ENCODE measurements at places on chromosomes 5 and 9.

- no peak for DNase-seq
Observed at GRCh38 chr5:112329419-112330090, 89.5 kb downstream of the EPB41L4A start.

DNA sequence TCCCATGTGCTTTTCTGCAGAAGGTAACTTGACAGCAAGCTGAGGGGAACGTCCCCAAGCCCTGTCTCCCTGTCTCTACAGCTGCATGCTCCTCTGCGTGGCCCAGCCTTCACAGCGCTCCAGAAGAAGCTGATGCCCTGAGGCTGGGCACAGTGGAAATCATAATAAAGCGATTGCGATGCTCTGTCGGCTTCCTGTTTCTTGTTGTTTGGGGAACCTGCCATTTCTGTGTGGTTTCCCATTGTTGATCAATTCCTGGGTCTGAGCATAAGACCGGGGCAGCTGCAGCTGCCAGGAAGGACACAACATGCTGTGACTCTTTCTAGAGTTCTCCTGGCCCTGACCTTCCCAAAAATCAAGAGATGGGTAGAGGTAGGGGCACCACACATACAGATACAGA is 7.2 kb upstream of the DNAJB5 start:
- DNase-seq: no peak

DNA sequence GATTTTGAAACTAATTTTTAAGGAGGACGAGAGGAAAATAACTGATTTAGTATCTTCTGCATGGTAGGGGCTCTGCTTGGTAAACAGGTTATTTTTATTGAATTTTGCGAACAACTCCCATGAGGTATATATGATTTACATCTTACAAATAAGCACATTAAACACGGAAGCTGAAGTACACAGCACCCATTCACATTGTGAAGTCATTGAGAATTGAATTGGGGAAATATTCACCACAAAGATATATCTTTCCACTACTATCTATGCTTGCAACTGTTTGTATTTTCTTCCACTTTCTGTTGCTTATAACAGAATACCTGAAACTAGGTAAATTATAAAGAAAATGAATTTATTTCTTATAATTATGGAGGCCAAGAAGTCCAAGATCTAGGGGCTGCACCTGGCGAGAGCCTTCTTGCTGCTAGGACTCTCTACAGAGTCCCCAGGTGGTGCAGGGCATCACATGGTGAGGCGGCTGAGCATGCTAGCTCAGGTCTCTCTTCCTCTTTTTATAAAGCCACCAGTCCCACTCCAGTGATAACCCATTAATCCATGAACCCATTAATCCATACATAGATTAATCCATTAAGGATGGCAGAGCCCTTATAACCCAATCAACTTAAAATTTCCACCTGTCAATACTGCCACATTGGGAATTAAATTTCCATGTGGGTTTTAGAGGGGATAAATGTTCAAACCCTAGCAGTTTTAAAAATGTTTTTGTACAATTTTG is 79.0 kb upstream of the ZNF608 start:
- no peak for DNase-seq

- DNase-seq: no peak
Observed at GRCh38 chr5:122053181-122054109, 24.6 kb downstream of the LOX start.

DNA sequence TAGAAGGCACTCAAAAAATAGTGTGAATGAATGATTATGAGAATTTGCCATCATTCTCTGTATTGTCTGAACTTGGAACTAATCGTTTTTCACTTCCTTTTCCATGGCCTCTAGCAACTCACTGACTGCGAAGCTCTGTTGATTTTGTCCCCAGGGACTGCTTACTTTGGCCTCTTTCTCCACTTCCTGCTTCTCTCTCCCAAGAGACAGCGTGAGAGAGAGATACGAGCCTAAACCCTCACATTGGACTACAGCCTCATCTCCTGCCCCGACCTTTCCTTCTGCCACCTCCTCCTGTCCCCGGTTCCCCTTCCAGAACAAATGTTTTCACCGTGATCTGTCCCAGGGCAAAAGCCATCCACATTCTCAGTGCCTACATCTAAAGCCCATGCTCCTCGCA is 300.8 kb upstream of the PANK3 start:
- no peak for DNase-seq

GRCh38 chr9:98570663-98571440 is 137.9 kb downstream of the GABBR2 start:
- no peak for DNase-seq

DNA sequence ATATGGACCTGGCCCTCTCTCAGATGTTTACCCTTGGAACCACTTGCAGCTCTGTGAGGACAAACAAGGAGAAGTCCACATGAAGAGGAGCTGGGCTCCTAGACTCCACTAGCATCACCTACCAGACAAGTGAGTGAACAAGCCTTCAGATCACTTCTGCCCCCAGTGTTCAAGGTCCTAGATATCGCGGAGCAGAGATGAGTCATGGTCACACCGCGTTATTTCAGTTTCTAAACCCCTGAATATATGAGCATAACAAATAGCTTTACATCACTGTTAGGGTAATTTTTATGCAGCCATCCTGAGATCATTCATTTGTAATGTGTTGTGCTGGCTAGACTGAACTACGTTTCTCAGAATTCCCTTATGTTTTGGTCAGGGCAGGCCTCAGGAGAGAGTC is 77.0 kb upstream of the DAP start:
- no peak for DNase-seq

DNA sequence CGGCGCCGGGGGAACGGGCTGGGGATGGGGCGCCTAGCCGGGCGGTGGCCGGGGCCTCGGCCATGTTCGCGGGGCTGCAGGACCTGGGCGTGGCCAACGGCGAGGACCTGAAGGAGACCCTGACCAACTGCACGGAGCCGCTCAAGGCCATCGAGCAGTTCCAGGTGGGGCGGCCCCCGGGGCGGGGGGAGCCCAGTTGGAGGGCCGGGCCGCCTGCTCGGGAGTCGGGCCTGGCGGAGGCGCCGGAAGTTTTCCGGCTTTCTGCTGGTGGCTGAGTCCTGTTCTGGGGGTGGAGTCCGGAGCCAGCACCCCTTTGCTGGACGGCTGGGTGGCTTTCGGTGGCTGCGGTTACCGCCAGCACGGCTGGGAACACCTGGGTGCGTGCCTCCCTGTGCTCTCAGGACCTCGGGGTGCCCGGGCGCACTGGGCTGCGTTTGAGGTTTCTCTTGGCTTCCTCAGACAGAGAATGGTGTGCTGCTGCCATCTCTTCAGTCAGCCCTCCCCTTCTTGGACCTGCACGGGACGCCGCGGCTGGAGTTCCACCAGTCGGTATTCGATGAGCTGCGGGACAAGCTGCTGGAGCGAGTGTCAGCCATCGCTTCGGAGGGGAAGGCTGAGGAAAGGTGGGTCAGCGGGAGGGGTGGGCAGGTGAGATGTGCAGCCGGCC is 454 bp downstream of the NELFB start:
- no peak for DNase-seq

DNA sequence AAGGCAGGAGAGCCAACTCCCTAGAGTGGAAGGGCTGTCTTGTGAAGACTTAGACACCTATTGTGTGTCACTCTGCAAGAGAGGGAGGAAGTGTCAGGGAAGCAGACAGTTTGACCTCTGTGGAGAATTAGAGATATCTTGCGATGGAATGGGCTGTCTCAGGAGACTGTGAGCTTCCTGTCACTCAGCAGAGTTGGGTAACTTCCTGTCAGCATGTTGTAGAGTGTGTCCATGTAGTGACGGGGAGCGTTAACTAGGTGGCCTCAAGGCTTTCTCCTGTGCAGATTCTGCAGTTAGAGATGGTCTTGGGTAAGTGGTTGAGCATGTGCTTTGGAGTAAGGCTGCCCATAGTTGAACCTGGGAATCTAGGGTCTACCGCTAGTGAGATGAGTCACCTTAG is 136.5 kb downstream of the KIF4B start:
- no peak for DNase-seq

- DNase-seq: no peak
Observed at GRCh38 chr5:159549046-159549445, 218.8 kb upstream of the IL12B start.

DNA sequence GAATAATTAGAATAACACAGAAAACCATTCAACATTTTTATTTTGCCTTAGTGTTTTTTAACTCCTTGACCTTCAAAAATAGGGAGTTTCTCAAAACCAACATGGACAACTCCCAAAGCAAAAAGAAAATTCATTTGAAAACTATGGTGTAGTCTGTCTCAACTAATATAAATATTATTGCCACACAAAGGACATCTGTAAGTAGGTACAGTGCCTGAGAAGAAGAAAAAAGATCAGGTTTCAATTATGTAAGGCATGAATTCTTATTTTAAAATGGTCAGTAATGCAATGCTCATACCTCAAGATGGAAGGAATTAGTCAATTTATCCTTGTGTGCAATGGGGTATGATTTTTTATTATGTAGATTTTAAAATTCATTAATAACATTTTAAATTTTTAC is 109.6 kb upstream of the CNTLN start:
- no peak for DNase-seq

DNA sequence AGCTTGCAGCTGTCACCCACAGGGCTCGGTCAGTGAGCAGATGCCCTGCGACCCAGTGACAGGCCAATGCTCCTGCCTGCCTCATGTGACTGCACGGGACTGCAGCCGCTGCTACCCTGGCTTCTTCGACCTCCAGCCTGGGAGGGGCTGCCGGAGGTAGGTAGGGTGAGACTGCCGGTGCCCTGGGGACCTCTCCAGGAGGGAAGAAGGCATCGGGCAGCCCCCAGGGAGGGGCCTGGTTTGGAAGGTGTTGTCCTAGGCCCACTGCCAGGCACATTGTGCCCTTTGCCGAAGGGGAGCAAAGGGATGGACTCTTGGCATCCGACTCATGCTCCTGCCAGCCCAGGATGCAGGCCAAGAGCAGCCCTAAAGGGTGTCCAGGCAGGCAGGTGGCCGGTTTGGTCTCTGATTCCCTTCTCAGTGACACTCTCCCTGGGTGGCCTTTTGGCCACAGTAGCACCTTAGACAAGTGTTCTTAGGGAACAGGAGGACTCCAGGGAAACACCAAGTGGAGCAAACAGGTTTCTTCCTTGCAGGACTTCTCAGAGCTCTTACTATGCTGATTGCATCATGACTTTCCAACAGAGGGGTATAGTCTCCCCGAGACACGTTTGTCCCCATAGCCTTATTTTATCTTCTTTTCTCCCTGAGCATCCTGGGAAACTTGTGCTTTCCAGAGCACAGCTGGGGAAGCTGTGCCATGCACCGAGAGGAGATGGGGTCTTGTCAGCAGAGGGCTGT is 28.1 kb upstream of the AIF1L start:
- no peak for DNase-seq

GRCh38 chr9:136944212-136944518 is 373 bp downstream of the FBXW5 start:
- no peak for DNase-seq

DNA sequence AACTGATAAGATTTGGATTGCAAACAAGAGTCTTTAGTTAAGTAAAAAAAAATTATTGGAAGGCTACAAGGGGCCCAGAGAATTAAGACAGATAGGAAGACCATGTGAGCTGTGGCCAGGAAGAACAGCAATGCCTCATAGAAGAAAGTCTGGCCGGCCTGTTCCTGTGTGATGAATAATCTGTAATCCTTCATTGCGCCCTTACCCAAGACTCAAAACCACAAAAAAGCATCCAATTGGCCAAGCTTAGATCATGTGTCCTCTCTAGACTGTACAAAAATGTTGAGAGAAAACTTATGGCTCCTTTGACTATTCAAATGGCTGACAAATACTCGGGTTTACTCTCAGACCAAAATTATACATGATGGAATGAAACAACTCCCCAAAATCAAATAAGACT is 1383.5 kb downstream of the PTPRD start:
- DNase-seq: no peak

- DNase-seq: no peak
Observed at GRCh38 chr5:159547466-159548195, 217.3 kb upstream of the IL12B start.

DNA sequence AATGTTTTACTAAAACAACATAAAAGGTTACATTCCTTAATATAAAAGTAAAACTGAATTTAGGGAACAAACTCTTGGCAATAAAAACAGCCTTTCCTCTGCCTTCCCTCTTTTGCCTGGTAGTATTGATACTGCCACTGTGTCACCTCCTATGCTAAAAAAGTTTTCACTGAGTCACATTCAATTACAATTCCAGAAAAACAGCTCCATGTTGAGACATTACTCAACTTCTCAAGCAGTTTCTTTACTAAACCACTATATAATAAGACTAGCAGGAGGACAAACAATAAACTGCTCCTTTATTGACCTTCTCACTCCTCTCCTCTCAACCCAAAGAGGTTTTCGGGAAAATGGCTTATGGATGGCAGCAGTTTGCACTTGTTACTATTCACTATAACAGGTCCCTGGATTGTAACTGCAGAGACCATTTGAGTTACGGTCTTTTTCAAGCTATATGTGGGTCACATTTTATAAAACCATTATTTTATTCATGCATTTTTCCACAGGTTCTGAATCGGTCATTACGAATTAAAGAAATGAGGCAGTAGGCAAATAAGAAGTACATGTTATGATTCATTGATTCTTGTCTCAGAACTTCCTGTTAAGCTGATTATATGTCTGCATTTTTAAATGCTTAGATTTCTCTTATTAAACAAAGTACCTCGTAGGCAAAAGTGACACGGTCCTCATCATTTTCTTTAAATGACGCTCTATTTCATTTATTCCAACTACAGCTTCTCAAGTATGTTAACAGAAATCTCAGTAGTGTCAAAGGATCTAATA is 2.1 kb downstream of the ZDHHC21 start:
- no peak for DNase-seq

GRCh38 chr5:147180751-147181150 is 54.1 kb upstream of the STK32A start:
- no peak for DNase-seq

DNA sequence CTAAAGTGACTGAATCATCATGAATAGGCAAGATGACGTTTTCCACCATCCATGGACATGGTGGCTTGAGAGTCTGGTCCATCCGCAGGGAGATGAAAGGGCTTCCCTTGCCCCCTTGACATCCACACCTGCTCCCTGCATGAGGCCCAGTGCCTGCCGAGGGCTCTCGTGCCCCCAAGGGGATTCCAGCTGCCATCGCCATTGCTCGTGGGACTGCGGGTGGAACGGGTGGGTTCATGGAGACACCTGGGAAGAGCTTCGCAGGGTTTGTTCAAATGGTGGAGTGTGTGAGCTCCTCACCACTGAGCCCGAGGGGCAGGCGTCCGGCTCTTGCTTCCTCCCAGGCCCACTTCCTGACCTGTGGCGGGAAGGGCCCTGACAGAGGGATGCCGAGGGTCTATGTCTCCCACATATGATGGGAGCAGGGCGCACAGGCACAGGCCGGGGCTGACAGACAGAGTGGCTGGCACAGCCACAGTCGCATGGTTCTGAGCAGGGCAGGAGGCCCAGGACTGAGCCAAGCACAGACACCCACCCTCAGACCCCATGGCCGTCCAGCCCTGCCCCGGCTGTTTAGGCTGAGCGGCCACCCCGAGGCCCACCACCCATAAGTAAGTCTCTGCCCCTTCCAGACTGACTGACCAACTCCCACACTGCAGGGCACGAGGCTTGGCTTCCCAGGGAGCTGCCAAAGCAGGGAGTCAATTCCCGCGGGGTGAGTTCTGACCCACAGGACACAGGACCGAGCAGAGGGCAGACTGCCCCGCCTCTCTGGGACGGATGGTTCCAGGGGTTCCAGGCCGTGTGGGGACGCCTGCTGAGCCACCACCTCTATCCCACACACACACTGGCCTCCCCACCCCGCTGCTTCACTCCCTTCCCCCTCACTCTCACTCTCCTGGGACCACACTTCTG is 70.0 kb upstream of the PPP1R26 start:
- no peak for DNase-seq

- DNase-seq: no peak
Observed at GRCh38 chr9:3894772-3895171, 369.0 kb upstream of the RFX3 start.
